BJ (cell line): ENCODE measurements at places on chromosomes 2 and 18.

GRCh38 chr2:105697781-105698449 lies 46.8 kb upstream of the NCK2 start:
- no peak for DNase-seq

DNA sequence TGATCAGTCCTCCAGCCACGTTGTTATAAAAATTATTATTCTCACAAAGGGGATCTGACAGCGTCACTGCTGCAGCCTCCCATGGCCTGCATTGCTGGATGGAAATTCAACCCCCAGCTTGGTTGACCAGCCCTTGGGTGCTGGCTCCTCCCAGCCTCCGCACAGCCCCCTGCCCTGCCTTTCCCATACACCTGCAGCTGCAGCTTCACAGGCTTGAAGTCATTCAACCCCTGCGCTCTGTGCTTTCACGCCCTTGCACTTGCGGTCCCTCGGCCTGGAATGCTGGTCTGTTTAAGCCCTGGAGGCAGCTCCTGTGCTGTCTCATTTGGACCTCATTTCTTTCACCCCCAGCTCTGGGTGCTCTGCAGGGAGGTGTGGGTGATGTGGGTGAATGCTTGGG lies 860 bp upstream of the CD8A start:
- DNase-seq: no peak

- no peak for DNase-seq
These were observed 85.6 kb downstream of the CD8B2 start for GRCh38 chr2:106572541-106573450.

- DNase-seq: no peak
These were observed 406.0 kb downstream of the TGIF1 start for GRCh38 chr18:3855966-3856365.

DNA sequence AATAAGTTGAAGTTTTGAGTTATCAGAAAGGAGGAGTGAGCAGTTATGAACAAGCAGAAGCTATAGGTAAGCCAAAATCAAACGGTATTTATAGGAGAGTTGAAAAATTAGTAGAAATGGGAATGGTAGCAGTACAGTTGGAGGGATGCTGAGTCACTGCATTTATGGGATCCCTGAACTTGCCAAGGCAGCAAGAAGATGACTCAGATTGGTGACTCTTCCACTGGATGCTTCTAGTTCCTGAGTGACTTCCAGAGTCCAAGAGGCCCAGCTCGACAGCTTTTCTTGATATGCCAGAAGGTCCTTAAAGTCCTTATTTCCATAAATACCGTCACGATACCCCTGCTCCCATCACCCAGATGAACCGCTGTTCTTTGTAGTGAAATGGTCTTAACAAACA lies 31.1 kb upstream of the ACTR3 start:
- DNase-seq: peak; percentile 73

GRCh38 chr2:173986805-173987204 lies 21.6 kb upstream of the SP3 start:
- no peak for DNase-seq

DNA sequence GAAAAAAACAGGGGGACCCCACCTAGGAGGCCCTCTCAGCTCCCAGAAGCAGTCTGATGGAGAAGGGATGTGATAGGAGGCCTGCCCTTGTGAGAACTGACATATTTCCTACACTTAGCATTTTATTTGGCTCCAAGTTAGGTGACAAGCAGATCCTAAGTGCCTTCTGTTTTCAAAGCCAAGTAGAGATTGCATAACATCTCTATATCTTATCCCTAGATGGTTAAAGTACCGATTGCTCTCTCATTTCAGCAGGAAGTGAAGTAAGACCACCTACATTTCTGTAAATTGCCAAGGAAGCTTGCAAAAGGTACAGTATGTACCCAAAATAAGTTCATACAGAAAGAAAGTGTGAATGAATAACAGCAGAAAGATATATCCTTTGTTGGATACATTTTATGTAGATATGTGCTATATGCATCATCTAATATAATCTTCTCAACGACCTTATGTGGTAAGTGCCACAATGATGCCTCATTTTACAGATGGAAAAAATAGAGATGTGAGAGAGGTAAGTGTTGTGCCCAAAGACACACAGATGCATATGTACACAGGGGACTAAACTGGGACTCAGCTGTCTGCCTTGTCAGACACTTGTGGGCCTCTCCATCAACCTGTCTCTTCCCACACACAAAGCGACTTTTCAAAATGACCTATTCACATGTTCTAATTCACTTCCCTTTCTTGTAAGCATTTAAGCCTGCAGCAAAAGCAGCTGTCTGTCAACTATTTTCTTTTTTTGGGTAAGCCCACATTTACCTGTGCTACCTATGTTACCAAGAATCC lies 38.9 kb downstream of the DHRS9 start:
- no peak for DNase-seq

GRCh38 chr2:223591596-223591995 lies 10.6 kb downstream of the SCG2 start:
- no peak for DNase-seq
